ENCODE measurements at places on chromosomes 4 and X.

DNA sequence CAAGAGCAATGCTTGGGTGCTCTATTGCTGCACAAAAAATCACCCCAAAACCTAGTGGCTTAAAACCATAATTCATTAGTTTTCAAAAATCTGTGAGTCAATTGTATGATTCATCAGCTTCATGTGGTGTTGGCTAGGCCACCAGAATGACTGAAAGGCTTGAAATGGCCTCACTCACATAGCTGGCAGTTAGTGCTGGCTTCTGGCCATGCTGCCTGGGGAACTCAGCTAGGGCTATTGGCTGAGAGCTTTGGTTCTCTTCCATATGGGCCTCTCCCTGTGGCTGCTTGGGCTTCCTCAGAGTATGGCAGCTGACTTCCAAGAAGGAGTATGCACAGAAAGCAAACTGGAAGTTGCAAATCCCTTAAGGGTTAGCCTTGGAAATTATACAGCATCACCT is 3.1 kb upstream of the MTMR1 start:
- no peak for DNase-seq

GRCh38 chr4:171954650-171955049 is 141.4 kb downstream of the GALNTL6 start:
- no peak for DNase-seq

DNA sequence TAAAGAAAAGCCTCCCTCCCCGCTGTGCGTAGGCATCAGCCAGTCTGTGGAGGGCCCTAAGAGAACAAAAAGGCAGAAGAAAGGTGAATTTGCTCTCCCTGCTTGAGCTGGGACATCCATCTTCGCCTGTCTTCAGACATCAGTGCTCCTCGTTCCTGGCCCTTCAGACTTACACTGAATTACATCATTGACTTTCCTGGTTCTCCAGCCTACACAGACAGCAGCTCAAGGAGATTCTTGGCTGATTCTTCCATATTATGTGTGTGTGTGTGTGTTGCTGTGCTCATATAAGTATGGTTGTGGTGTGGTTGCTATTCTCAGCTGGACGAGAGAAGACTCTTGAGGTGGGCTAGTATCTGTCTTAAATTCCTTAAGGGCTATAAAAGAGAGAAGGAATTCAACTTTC is 35.5 kb upstream of the CD99L2 start:
- no peak for DNase-seq

- no peak for DNase-seq
These were observed 109.0 kb downstream of the SHROOM4 start for GRCh38 chrX:50705042-50705441.

- DNase-seq, result no peak
These were observed 94.1 kb downstream of the PDS5A start for GRCh38 chr4:39883646-39884045.

DNA sequence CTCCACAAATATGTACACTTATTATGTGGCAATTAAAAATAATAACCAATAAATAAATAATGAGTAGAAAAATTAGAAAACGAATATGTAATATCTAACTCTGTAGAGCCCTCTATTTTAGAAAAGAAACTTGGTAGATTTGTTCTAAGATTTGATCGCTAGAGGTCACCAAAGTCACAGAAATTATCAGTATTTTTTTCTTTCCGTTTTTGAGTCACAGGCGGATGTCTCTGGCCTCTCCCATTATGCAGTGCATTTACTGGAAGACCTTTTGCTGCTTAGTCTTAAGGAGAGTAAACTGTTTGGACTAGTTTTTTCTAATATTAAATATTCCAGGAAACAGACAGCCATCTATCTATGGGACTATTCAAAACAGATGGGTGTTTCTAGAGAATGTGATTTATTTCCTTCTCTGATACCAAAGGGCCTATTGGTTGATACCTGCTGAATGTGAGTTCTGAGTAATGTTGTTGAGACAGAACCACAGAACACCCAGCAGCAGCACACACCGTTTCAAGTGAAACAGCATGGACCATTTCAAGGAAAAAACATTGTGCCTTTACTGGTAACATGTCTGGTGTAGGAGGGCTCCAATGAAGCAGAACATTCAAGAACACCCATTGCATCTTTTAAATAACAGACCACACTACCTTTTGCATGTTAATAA is 34.0 kb upstream of the GYPA start:
- DNase-seq, result peak; percentile 6

- DNase-seq, result no peak
These were observed 241.4 kb upstream of the GALNT7 start for GRCh38 chr4:172927096-172927814.

DNA sequence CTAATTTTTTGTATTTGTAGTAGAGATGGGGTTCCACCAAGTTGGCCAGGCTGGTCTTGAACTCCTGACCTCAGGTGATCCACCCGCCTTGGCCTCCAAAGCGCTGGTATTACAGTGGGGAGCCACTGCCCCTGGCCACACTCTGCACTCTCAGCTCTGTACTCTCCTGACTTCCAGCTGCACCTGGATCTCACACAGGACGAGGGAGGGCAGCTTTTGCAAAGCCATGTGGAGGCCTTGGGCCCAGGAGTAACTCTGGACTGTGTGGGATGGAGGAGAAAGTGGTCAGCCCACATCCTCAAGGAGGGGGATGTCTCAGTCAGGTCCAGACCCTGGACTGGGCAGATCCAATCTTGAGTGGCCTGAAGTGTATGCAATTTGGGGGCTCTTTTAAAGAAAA is 23.0 kb downstream of the NAT8L start:
- DNase-seq, result no peak

DNA sequence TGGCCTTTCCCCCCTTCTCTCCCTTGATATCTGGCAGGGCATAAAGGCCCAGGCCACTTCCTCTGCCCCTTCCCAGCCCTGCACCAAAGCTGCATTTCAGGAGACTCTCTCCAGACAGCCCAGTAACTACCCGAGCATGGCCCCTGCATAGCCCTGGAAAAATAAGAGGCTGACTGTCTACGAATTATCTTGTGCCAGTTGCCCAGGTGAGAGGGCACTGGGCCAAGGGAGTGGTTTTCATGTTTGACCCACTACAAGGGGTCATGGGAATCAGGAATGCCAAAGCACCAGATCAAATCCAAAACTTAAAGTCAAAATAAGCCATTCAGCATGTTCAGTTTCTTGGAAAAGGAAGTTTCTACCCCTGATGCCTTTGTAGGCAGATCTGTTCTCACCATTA is 183.8 kb downstream of the AR start:
- DNase-seq, result no peak

- DNase-seq, result no peak
These were observed 38.4 kb downstream of the GRSF1 start for GRCh38 chr4:70801265-70801809.

- DNase-seq, result no peak
These were observed 404.5 kb downstream of the GBA3 start for GRCh38 chr4:23097251-23097650.

- peak; percentile 68 for DNase-seq
These were observed 30.5 kb upstream of the TCEAL4 start for GRCh38 chrX:103554687-103555424.

DNA sequence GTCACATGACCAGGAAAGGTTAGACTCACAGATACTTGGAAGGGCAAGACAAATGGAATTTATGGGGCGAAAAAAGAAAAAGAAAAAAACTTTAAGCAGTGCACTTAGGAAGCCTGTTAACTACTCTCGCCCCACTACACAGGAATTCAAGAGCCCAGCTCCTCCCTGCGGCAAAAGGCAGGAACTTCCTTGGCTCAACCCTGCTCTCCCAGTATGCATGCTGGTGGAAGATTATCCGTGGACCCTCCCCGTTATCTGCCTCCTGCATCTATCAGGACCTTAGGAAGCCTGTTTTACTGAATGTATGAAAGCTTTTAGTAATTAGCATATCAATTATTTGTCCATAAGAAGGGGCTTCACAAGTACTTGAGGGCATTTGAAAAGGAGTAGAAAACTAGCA is 40.1 kb upstream of the RPA4 start:
- DNase-seq, result no peak

DNA sequence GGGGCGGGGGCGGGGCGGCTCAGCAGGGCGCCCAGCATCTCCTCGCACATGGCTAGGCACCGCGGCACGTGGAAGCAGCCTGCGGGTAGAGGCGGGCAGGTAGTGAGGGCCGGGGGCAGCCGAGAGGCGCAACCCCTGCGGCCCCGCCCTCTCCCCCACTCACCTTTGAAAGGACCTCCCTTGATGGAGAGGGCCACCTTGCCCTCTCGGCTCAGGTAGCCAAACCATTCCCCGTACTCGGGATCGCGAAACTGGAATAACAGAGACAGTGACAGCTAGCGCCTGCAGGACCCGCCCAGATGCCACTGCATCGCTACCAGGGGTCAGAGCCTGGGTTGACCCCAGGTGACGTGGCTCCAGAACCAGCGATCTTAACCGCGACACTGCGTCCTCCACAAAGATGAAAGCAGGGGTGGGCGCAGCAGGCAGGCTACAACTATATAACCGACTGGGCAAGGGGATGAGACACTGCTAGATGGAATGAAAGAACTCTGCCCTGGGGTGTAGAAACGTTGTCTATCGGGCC is 552 bp upstream of the NAA10 start:
- DNase-seq, result no peak

DNA sequence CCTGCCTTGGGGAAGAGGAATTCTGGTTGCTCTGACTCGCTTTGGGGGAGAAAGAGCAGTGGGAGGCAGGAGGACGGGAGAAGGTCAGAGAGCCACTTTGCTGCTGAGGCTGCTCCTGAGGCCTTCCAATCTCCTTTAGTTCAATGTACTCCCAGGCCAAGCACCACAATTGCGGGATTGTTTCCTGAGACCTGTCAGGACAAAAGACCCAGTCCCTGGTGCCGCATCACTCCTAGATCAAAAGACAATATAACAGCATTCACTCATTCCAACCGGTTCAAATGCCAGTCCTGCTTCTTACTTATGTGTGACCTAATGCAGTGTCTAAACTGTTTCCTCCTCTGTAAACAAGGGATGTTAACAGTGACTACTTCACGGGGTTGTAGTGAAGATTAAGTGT is 106.4 kb downstream of the TRIML1 start:
- DNase-seq, result no peak

DNA sequence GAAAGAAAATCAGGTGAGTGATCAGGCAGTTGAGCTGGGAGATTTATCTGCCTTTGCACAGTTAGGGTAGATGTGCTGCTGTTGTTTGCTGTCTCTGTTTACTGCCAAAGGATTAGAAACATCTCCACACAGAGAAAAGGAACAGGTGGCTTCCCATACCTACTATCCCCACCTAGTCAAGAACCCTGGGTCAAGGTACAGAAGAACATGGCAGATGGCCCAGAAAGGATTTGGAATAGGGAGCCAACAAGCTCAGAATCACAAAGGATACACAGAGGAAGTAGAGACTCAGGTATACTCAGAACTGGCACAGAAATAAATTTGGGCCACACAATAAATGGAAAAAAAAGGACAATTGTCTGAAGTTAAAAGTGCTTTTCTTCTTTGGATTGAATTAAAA is 64.3 kb downstream of the TIGD2 start:
- no peak for DNase-seq

DNA sequence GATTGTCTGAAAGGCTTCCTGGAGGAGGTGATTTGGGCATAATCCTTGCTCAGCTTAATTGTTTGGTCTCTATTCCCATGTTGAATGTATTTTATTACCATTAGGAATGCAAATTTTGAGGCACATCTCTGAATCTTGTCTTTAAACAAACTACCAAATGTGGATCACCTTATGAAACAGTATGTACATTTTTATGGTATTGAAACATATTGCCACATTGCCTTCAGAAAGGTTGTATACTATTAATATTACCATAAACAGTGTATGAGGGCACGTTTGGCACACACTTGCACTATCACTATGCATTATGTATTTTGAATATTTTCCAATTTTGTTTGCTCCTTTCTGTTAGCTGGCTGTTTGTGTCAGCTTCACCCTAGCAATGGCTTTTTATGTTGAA is 60.0 kb upstream of the ALB start:
- no peak for DNase-seq

GRCh38 chr4:96205143-96205936 is 365.4 kb downstream of the PDHA2 start:
- no peak for DNase-seq

- DNase-seq, result no peak
These were observed 19.9 kb upstream of the NPFFR2 start for GRCh38 chr4:72011906-72012305.

DNA sequence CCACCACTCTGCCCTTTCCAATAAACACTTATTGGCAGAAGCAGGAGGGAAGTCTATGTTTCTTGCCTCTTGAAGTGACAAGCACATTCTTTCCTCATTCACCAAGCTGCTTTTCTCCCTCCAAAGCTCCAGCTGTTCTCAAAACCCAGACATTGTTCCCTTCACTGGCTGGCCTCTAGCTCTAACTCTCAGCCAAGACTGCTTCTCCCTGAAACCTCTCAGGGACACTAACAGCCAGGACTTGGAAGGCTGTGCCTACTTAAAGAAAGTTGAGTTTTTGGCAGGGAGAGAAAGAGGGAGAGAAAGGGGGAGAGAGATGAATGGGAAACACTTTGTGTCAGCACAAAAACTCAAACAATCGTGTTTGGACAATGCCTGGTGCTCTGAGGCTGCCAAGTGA is 99.5 kb downstream of the COX18 start:
- DNase-seq, result no peak

GRCh38 chr4:173386751-173387150 is 12.2 kb downstream of the SCRG1 start:
- no peak for DNase-seq

GRCh38 chr4:7183780-7184460 is 8.4 kb upstream of the SORCS2 start:
- no peak for DNase-seq

GRCh38 chr4:176469546-176469945 is 149.8 kb downstream of the SPCS3 start:
- DNase-seq, result no peak

DNA sequence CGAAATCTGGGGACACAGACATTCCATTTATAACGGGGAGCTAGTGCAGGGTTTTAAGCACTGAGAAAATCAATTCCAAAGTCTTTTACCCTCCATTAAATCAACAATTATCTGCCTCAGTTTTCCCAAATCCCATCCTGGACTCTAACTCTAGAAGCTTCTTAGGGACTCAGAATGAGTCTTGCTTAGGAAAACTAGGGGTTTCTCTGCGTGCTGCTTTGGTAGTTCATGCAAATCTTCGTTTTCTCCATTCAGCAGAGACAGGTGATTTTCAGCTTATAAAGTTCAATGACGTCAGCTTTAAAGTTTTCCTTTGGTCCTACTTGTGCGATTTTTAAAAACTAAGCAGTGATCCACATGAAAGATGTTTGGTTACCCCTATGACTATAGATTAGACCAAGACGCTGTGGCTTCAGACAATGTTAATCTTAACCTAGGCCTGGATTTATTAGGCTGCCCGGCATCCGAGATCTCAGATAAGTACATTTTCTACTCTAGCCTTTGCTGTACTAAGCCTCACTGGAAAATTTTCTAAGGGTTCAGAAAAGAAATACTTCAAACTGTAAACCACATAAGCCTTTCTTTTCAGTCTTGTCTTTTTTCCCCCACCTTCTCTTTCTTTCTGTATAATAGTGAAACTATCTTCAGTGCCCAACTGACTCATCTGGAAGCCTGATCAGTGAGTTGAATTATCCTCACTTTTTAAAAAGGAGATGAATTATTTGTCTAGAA is 121.4 kb upstream of the GATB start:
- no peak for DNase-seq

GRCh38 chr4:73866246-73866645 is 2.9 kb upstream of the CXCL1 start:
- no peak for DNase-seq

- DNase-seq, result no peak
These were observed 54.6 kb upstream of the MAP3K15 start for GRCh38 chrX:19569930-19570329.

- DNase-seq, result no peak
These were observed 178.5 kb downstream of the NHS start for GRCh38 chrX:17553469-17553868.
